Peyer's patch (tissue), 4 donors: ENCODE measurements at places on chromosomes 1 and 21.

GRCh38 chr1:182615468-182616129, 11.4 kb upstream of the RGS16 start:
- no peak for DNase-seq

- DNase-seq: no peak
Observed at GRCh38 chr1:161718559-161719324, 2.6 kb upstream of the FCRLB start.

DNA sequence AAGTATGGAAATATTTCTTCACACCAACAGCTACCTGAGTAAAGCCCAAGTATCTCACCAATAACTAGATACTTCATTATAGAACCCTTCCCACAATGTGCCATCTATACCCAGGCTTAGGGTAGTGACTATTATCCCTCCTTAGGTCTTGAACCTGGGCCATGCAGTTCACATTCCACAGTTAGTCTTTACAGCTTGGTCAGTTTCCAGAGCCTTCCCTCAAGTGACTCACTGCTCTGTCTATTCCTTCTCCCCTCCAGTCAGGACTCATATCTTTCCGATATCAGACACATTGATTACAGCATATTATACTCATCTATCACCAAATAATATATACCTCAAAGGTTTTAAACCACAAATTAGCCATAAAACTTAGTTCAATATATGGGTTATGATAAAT, 23.6 kb downstream of the VAMP4 start:
- DNase-seq: no peak

- no peak for DNase-seq
Observed at GRCh38 chr1:83996621-83997020, 2.3 kb downstream of the TTLL7 start.

GRCh38 chr1:20057886-20058420, 12.0 kb upstream of the PLA2G5 start:
- no peak for DNase-seq

GRCh38 chr1:114167226-114167625, 13.6 kb upstream of the SYT6 start:
- DNase-seq: no peak

- DNase-seq: no peak
Observed at GRCh38 chr1:4653328-4653660, 1.1 kb upstream of the AJAP1 start.

DNA sequence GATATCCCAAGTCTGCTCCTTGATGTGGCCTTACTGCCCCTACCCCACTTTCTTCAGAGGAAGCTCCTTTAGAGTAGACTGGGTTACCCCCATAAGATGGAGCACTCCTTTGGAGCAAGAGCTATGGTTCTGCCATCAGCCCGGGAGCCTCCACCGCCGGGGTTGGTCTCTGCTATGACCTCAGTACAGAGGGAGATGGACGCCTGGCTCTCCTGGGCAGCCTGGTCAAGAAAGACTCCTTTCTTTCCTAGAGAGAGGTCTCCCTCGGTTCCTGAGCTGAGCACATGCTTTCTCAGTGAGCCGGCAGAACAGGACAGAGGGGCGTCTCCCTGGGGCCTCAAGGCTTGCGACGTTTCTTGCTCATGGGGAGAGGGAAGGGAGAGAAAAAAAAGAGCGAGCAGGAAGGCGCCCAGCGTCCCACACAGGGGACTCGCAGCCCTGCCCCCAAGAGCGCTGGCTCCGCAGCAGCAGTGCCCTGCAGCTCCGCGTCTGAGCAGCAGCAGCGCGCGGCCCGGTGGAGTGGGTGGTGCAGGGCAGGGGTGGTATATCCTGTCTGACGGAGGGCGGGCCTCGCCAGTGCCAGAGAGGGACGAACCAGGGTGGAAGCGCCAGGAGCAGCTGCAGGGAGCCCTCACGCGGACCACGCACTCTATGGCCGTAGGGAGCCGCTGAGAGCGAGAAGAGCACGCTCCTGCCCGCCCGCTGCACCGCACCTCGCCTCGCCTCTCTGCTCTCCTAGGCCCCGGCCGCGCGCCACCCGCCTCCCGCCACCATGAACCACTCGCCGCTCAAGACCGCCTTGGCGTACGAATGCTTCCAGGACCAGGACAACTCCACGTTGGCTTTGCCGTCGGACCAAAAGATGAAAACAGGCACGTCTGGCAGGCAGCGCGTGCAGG, at the start of gene PKP1:
TSS of gene PKP1 (plus strand) at position 576 of the 899 bp plus-strand sequence. CDS start at position 773, 197 bp downstream.
- peak; percentile 68 for DNase-seq

GRCh38 chr1:211643324-211644212, 31.9 kb downstream of the NEK2 start:
- DNase-seq: peak; percentile 77

DNA sequence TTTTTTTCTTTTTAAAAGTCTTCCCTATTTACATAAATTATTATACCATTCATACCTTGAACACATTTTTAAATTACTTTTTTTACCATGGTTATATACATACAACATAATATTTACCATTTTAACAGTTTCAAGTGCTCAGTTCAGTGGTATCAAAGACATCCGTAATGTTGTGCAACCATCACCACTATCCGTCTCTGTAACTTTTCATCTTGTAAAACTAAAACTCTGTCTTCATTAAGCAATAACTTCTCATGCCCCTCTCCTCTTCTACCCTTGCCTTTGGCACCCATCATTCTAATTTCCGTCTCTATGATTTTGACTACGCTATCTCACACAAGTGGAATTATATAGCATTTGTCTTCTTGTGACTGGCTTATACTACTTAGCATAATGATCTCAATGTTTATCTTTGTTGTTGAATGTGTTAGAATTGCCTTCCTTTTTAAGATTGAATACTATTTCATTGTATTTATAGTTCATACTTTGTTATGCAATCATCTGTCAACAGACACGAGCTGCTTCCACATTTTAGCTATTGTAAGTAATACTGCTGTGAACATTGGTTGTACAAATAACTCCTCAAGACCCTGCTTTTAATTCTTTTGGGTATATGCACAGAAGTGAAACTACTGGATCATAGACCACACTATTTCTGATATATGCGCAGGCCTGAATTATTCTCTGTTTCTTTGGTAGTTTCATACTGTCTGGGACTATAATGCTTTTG, 689.5 kb upstream of the NCAM2 start:
- DNase-seq: no peak

DNA sequence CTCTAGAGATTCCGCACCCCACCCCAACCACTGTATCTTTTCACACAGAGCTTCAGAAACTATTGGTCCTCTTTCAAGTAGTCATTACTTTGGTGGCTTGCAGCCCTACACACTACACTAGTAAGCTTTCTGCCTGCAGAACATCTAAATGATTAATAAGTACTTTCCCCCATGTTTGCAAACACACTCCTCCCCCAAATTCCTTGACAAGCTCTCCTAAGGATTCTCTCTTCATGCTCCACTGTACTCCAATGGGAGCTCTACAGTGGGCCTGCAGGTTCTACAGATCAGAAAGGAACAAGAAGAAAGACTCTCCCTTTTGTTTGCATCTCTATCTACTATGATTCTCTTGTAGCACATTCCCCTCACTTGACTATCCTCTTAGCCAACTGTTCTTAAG, 16.3 kb upstream of the NUF2 start:
- DNase-seq: no peak

DNA sequence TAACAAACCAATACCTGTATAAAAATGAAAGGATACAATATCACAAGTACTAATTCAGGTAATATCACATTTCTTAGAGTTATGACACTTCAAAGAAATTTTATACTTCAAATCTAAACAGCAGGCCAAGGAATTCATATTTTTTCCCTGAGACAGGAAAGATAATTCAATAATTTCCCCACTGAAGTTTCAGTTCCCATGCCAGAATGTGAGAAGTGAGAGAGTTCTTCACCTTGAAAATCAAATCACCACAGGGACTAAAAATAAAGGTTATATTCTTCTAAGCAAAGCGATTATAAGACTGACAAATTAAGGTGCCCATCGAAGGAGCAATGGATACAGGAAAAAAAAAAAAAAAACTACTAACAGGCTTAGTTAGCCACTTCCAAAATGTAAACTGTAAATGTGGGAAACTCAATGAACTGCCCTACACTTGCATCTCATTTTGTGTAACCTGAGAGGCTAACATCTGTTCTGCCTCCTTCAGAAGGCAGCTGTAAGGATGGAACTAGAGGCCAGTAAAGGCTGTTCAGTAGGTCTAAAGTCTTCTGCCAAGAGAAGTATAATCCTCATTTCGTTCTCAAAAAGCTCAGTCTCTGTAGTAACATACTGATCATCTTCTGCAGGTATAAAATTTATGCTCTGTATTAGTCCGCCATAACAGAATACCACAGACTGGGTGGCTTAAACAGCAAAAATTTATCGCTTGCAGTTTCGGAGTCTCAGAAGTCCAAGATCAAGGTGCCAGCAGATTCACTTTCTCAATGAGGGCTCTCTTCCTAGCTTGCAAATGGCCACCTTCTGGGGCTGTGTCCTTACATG, 127.8 kb downstream of the RERE start:
- no peak for DNase-seq

DNA sequence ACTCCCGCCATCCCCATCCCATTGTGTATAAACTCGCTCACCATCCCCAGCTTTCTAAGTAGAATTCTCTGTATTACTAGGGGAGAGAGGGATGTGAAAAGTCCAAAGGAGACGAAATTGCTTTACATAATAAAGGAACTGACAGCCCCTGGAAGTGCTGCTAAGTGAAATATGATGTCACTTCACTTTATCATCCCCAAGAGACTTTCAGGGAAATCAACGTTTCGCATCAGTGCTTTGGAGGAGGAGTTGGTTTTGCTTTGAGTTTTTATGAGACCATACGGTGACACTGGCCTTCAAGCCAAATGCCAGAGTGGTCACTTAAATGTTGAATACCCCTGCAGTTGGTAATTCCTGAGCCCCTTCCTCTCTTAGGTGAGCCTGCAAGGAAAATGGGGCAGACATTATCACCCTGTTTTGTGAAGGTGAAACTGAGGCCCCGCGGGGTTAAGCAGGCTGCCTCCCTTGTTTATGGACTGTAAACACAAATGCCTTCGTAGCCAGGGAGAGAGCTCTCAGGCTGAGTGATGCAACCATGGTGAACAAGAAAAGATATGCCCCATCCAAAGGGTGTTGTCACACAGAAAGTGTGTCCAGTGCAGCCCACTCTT, 58.4 kb upstream of the KAZN start:
- DNase-seq: no peak

DNA sequence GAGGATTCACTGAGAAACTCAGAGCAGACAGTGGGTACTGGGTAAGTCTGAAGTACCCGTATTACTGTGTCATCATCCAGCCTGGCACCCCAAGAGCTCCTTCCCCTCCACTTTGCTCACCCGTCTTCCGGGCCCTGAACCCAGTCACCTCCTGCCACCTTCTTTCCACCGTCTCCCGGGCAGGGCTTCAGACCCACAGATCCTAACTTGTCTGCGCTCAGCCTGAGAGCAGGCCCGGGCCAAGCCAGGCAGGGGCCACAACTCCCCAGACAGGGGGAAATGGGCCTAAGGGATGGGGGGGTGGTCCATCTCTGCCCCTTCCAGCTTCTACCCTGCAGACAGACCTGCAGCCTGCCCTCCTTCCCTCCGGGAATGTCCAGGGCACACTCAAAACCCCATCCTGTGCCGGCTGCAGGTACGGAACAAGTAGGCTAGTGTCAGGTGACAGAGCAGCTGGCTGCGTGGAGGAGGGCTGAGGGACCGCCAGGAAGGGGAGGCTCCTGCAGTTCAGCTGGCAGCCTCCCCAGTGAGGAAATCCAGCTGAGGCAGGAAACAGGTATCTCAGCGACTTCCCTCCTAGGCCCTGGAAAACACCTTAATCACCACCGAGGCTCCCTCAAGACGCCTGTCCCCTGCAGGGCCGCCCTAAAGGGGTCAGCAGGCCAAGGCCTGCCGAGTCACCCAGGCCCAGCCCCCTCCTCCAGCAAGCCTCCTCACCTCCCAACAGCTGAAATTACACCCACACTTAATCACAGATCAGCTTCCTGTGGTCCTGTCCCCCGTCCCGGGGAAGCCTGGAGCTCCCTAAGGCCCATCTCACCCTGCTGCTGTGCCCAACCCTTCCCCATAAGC, 3.5 kb downstream of the HSPG2 start:
- no peak for DNase-seq

DNA sequence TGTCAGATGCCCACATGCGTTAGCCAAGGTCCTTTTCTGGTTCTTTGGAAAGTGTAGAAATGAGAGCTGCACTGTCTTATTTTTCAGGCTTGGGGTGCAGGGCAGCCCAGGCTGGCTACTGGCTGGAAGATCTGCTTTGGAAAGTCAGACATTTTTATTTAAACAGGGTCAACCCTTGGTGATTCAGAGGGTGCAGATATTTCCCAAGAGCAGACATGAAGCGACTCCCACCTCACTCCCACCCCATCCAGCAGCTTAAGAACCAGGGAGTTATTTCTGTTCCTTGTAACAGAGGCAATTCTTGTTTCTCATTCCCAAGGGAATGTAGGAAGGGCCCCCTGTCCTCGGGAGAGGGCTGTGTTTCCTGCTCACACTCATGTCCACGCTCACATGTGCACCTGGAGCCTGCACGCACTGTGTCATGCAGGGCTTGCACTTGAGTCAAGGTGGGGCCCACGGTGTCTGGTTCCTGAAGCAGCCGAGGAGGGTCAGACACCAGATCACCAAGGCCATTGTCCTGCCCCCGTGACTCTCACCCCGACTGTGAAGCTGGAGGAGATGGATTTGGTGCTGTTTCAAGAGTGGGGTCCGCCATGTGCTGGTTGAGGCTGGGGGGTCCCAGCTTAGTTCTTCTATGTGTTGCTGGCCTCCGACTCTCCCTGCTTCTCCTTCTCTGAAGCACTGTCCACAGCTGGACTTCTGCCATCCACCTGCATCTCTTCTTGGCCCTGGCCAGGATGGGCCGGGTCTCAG, 992 bp downstream of the S100A7A start:
- no peak for DNase-seq

- peak; percentile 93 for DNase-seq
Observed at GRCh38 chr1:205440476-205441317, 15.1 kb downstream of the BLACAT1 start.

DNA sequence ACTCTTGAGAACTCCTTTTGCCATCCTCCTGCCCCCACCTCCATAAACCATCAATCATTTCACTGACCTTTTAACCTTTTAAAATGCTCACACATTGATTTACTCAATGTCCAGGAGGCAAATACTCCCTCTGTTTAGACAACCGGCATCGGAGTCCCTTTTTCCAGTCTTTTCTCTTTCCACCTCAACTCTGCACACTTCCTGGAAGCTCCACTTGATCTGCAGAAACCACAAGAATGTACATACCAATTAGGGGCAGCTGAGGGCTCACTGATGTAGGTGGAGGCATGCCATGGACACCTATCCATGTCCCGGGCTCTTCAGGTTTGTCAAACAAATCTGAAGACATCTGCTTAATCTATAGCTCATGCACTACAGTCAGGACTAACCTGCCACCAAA, 5.3 kb upstream of the AMIGO1 start:
- DNase-seq: no peak

- DNase-seq: peak; percentile 76
Observed at GRCh38 chr1:89358287-89358893, 5.5 kb upstream of the GBP6 start.

GRCh38 chr1:163337631-163338030, 15.9 kb downstream of the NUF2 start:
- DNase-seq: no peak
